ENCODE measurements at places on chromosomes 12 and 14.

- no peak for DNase-seq
Measured at GRCh38 chr14:103136388-103137271, 13.4 kb downstream of the TNFAIP2 start.

DNA sequence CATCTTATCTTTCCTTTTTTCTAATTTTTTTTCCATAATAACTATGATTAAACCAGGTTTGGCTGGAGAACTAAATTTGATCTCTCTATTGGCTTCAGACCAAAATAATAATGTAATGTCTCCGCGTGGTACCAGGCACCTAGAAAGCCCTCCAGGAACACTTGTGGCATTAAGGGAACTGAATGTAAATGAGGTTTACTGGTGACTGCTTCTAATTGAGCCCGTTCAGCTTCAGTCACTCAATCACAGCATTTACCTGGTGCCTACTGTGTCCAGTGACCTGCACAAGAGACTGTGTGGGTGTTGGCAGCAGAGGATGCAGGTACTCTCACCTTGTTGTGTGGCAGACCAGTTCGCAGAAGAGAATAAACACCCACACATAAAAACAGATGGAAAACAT lies 302.5 kb downstream of the DPF3 start:
- no peak for DNase-seq

DNA sequence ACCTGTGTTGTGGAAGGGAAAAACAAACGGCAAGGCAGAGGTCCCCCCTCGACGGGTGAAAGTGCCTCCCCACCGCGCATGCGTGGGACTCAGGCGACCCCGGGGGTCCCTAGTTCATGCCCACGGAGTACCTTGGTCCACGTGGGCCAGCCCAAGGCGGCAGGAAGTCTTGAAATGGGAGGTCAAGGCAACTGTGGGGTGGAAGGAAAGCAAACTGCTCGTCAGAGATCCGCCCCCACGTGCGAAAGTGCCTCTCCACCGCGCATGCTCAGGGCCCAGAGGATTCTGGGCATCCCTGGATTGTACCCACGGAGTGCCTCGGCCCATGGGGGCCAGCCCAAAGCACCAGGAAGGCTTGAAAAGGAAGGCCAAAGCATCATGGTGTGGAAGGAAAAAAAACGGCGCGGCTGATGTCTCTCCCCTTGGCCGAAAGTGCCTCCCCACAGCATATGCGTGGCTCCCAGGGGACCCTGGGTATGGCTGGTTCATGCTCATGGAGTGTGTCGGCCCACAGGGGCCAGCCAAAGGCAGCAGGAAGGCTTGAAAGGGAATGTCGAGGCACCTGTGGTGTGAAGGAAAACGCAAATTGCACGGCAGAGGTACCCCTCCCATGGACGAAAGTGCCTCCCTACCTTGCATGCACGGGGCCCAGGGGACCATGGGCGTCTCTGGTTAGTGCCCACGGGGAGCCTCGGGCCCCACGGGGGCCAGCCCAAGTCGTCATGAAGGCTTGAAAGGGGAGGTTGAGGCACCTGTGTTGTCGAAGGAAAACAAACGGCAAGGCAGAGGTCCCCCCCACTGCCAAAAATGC lies 369.7 kb downstream of the ALG10 start:
- no peak for DNase-seq

DNA sequence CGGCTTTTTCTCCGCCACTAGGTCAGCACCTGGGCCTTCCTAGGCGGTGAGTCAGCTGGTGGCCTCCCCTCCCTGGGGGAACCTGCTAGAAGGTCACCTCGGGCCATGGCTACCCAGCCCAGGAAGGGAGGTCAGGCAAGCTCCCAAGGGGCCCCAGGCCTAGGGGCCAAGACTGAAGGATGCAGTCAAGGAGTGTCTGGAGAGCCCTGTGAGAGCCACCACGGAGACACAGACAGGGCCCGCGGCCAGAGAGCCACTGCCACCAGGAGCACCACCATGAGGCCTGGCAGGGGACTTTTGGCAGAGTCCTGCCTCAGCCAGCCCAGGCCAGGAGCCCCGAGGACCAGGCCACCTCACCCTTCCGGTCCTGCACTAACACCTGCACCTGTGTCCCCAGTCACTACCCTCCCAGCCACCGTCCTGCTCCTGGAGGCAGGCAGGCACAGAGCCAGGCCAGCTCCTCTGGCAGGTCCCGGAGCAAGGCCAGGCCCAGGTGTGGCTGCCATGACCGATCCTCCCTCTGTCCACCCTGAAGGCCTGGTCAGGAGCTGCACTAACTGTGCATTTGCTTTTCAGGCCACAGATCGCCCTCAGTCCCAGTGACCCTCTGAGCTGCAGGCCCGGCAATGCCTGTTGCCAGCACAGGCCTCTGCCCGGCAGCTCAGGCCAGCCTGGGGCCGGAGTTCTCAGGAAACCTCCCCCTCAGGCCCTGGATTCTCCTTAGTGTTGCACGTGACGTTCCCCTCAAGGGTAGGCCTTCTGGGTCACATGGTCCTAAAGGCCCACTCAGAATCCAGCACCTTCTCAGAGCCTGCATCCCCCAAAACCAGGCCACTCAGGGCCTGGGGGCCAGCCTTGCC lies 6.9 kb downstream of the PHETA1 start:
- DNase-seq: no peak

- no peak for DNase-seq
Measured at GRCh38 chr12:32089586-32089985, 17.1 kb upstream of the BICD1 start.

DNA sequence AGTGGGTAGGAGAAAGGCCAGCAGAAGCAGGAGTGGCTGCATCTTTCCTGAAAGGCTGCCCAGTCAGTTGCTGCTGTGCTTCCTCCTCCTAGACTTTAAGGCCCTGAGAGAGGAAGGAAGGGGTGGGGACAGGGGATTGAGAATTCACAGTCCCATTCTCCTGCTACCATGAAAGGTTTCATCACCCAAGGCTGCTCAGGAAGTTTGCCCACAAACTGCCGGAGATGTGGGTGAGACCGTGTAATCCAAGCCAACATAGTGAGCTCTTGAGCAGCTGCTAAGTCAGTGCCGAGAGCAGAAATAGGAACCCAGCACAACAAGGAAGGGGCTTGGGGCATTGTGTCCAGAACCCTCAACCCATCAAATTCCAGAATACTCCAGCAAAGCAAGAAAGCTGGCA lies at the start of gene CTSG:
CTSG (minus strand) TSS at position 69 of the 400 bp plus-strand sequence; CDS start at position 42, 27 bp downstream.
- no peak for DNase-seq

DNA sequence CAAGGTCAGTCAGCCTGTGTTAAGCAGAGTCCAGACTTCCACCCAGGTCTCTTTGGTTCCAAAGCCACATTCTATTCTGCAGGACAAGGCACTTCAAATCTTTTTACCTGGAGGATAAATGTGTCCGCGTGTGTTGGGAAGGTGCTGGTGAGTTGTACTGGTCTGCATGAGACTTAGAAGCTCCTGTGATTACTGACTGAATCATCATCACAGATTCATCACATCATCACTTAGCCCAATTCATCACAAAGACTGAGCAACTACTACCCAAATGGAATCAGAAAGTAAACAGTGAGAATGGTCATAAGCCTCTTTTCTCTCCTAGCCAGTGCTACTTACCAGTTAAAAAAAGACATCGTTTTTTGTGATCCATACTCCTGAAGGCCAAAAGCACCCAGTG lies 5.3 kb downstream of the SLC15A5 start:
- DNase-seq: no peak

- no peak for DNase-seq
Measured at GRCh38 chr14:74949859-74950573, 5.4 kb downstream of the PGF start.

- no peak for DNase-seq
Measured at GRCh38 chr14:79502136-79502750, 709.1 kb downstream of the DIO2 start.

Data from prostate gland (tissue), 2 donors.